Smooth muscle cell of the umbilical artery (primary cell): ENCODE measurements at places on chromosomes 4 and X. TPM values are rescaled to one million over a fixed set of nuclear protein-coding genes. Genes with fewer than 3 reads are reported as not detected.

MAGEA4 gene
- not detected in 2 replicates for total RNA-seq

PPP1R2C gene
- total RNA-seq = not detected in 2 replicates

TAF7L gene
- total RNA-seq = 0.59 and 0.65 TPM in 2 replicates

NHSL2 gene
- total RNA-seq = 1.5 and 10.1 TPM in 2 replicates

ZNF732 gene
- total RNA-seq = 0.30 and 0.32 TPM in 2 replicates

RAB40A gene
- total RNA-seq = 0.14 and 0.30 TPM in 2 replicates

GRPR gene
- under 0.01 and 0.05 TPM in 2 replicates for total RNA-seq

AFAP1 gene
- total RNA-seq = 65.6 and 166 TPM in 2 replicates

FRMD7 gene
- total RNA-seq = under 0.01 and 0.05 TPM in 2 replicates

NWD2 gene
- not detected in 2 replicates for total RNA-seq

HSFX2 gene
- total RNA-seq = not detected in 2 replicates

USP26 gene
- total RNA-seq = not detected in 2 replicates

TMEM184C gene
- total RNA-seq = 51.1 and 55.3 TPM in 2 replicates

SPANXN1 gene
- not detected in 2 replicates for total RNA-seq

TEX13A gene
- total RNA-seq = not detected in 2 replicates

TRIM75 gene
- total RNA-seq = not detected in 2 replicates

SSX4B gene
- total RNA-seq = not detected in 2 replicates

VCX3A gene
- total RNA-seq = not detected in 2 replicates

BBS7 gene
- 23.2 and 29.2 TPM in 2 replicates for total RNA-seq

GABRQ gene
- total RNA-seq = 0.89 and 2.3 TPM in 2 replicates

PPP2R2C gene
- total RNA-seq = 0.18 TPM in 1 of 2 replicates, not detected in the other

TMEM154 gene
- 4.8 and 9.8 TPM in 2 replicates for total RNA-seq

SERTM2 gene
- 0.05 and 1.5 TPM in 2 replicates for total RNA-seq

FBXW7 gene
- 74.7 and 153 TPM in 2 replicates for total RNA-seq
